SW480 (cell line): ENCODE measurements at places on chromosomes 13 and 19.

GRCh38 chr13:99322297-99323103 lies 15.3 kb upstream of the GPR183 start:
- DNase-seq = peak; percentile 21

DNA sequence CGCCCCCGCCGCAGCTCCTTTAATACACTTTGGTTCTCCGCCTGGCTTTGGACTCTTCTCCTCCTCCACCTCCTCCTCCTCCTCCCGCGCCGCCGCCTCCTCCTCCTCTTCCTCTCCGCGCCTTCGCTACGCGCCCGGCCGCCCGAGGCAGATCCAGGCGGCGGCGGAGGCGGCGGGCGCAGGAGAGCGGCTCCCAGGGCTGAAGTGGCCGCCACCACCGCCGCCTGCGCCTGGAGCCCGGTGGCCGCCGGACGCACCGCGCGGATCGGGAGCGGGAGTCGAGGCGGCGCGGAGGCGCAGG lies at the start of gene ZIC2:
Gene ZIC2, plus strand, starts transcription at position 50 of the 301 bp plus-strand sequence. CDS start 281 bp downstream, outside the sequence.
- peak; percentile 62 for DNase-seq

GRCh38 chr13:107124129-107124718 lies 556.3 kb upstream of the ARGLU1 start:
- DNase-seq = peak; percentile 18

GRCh38 chr13:96762876-96763275 lies 231.4 kb downstream of the OXGR1 start:
- no peak for DNase-seq

DNA sequence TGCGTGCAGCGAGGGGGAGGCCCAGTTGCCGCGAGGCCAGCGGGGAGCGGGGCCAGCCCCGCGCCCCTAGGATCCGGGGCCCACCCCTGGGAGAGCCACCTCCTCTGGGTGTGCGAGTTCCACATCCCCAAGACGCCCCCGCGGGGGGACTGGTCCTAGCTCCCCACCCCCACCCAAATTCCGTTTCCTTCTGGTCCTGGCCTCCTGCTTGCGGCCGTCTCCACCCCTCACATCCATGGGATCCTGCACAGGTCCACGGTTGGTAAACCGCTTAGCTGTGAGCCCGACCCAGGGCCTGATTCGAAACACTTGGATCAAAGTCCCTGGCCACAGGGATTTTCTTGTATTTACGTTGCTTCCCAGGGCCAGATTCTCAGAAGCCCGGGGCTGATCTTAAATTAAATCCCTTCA lies 324 bp upstream of the FBXO17 start:
- DNase-seq = peak; percentile 82
